ENCODE measurements at places on chromosomes 5 and 9. TPM values are rescaled to one million over a fixed set of nuclear protein-coding genes. Genes with fewer than 3 reads are reported as not detected.

The CD72 gene
- total RNA-seq, result 0.36 TPM

The QRFP gene
- not detected for total RNA-seq

The OLFM1 gene
- 0.36 TPM for total RNA-seq

The SOHLH1 gene
- not detected for total RNA-seq

The ANKRD34B gene
- total RNA-seq, result not detected

The MRPL36 gene
- total RNA-seq, result 85.9 TPM

The GHR gene
- 1.1 TPM for total RNA-seq

The MELK gene
- 27.4 TPM for total RNA-seq

The CTXN3 gene
- not detected for total RNA-seq

The PFN3 gene
- total RNA-seq, result not detected

The GALNT10 gene
- 46.2 TPM for total RNA-seq

The RPP25L gene
- 20.4 TPM for total RNA-seq

The CARTPT gene
- total RNA-seq, result not detected

The MOB3B gene
- under 0.01 TPM for total RNA-seq

The SLC36A3 gene
- not detected for total RNA-seq

The CLIC3 gene
- 0.28 TPM for total RNA-seq

The DRD1 gene
- total RNA-seq, result 0.18 TPM

The LHX3 gene
- not detected for total RNA-seq

The ARSI gene
- total RNA-seq, result 15.2 TPM

The PHF24 gene
- total RNA-seq, result not detected

The PCDHB10 gene
- total RNA-seq, result 0.18 TPM

The FOXD4L5 gene
- total RNA-seq, result under 0.01 TPM

The KIF4B gene
- under 0.01 TPM for total RNA-seq

The ZNF189 gene
- 19.9 TPM for total RNA-seq

The NOTCH1 gene
- 2.5 TPM for total RNA-seq

The LECT2 gene
- total RNA-seq, result not detected

The RASEF gene
- under 0.01 TPM for total RNA-seq

The INSL4 gene
- total RNA-seq, result not detected

The ARHGEF28 gene
- total RNA-seq, result 13.9 TPM

The GARIN3 gene
- not detected for total RNA-seq

The PITX1 gene
- 10.3 TPM for total RNA-seq

The FOXD4L4 gene
- under 0.01 TPM for total RNA-seq

The CDK9 gene
- 30.3 TPM for total RNA-seq

The NRG2 gene
- 0.18 TPM for total RNA-seq

The SPARC gene
- total RNA-seq, result 1,186 TPM

The ATP10B gene
- total RNA-seq, result not detected

The COL23A1 gene
- not detected for total RNA-seq

The DDX4 gene
- not detected for total RNA-seq

The FAM221B gene
- not detected for total RNA-seq

The MLANA gene
- not detected for total RNA-seq

The SPINK6 gene
- total RNA-seq, result not detected

The SH3RF2 gene
- 1.1 TPM for total RNA-seq

The C1QTNF2 gene
- 0.72 TPM for total RNA-seq

The FOXD4L3 gene
- not detected for total RNA-seq

The PAEP gene
- total RNA-seq, result not detected

The OR13D1 gene
- total RNA-seq, result not detected

The GMCL2 gene
- not detected for total RNA-seq

The SHISAL2B gene
- not detected for total RNA-seq

The GZMA gene
- not detected for total RNA-seq

The TAS2R1 gene
- total RNA-seq, result not detected

The PCDHGB6 gene
- 2.8 TPM for total RNA-seq

The NXNL2 gene
- total RNA-seq, result 3.2 TPM

The C5orf15 gene
- total RNA-seq, result 35.1 TPM

The TMEM215 gene
- total RNA-seq, result not detected

The TTC33 gene
- 8.1 TPM for total RNA-seq

The FAM81B gene
- not detected for total RNA-seq

The PKD2L2 gene
- not detected for total RNA-seq

The SPATA31D4 gene
- not detected for total RNA-seq

The CKMT2 gene
- total RNA-seq, result 0.28 TPM

The FOXD4L6 gene
- not detected for total RNA-seq

All from IMR-90 (cell line).